Peyer's patch (tissue), 4 donors: ENCODE measurements at places on chromosomes 7 and 10.

DNA sequence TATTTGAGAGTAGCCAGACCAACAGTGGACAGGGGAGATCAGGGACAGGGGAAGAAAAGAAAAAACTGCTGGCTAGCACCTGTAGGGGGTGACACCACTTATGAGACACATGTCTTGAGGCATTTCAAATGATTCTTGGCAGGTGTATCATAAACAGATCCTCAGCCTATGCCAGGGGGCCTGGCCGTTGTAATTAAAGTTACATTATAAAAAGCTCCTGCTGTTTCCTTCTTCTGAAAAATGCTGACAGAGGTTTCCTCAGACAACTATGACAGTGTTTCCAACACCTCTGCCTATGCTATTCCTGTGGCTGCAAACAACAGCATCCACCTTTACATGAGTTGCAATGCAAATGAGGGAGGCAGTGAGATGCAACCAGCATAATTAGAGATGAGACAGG lies 281.0 kb upstream of the PTER start:
- no peak overlapping the region for H3K27ac ChIP-seq
- no peaks in the 10 kb centered on the region for H3K27me3 ChIP-seq
- DNase-seq = no peak

GRCh38 chr10:78435484-78436221 lies 402.0 kb downstream of the RPS24 start:
- no peaks in the 10 kb centered on the region for H3K27me3 ChIP-seq
- H3K36me3 ChIP-seq = no peaks in the 10 kb centered on the region
- DNase-seq = no peak
- H3K4me1 ChIP-seq = peaks cover 7% of the 10 kb centered on the region
- no peak overlapping the region for H3K27ac ChIP-seq

GRCh38 chr10:26335574-26336093 lies 102.5 kb upstream of the APBB1IP start:
- no peak overlapping the region for H3K27ac ChIP-seq
- no peak for DNase-seq
- H3K36me3 ChIP-seq = no peaks in the 10 kb centered on the region
- peak overlapping the region; percentile 31 for H3K4me3 ChIP-seq
- no peaks in the 10 kb centered on the region for H3K4me1 ChIP-seq

- no peak overlapping the region for H3K27ac ChIP-seq
- no peak overlapping the region for H3K4me3 ChIP-seq
- peaks cover 3% of the 10 kb centered on the region for H3K4me1 ChIP-seq
- DNase-seq = no peak
- no peaks in the 10 kb centered on the region for H3K27me3 ChIP-seq
Measured at GRCh38 chr7:150854066-150855000, 2.0 kb downstream of the AOC1 start.

GRCh38 chr7:20395511-20395910 lies 64.8 kb downstream of the ITGB8 start:
- no peaks in the 10 kb centered on the region for H3K36me3 ChIP-seq
- no peak overlapping the region for H3K27ac ChIP-seq
- DNase-seq = no peak
- H3K27me3 ChIP-seq = no peaks in the 10 kb centered on the region
- no peaks in the 10 kb centered on the region for H3K4me1 ChIP-seq
- no peak overlapping the region for H3K4me3 ChIP-seq

DNA sequence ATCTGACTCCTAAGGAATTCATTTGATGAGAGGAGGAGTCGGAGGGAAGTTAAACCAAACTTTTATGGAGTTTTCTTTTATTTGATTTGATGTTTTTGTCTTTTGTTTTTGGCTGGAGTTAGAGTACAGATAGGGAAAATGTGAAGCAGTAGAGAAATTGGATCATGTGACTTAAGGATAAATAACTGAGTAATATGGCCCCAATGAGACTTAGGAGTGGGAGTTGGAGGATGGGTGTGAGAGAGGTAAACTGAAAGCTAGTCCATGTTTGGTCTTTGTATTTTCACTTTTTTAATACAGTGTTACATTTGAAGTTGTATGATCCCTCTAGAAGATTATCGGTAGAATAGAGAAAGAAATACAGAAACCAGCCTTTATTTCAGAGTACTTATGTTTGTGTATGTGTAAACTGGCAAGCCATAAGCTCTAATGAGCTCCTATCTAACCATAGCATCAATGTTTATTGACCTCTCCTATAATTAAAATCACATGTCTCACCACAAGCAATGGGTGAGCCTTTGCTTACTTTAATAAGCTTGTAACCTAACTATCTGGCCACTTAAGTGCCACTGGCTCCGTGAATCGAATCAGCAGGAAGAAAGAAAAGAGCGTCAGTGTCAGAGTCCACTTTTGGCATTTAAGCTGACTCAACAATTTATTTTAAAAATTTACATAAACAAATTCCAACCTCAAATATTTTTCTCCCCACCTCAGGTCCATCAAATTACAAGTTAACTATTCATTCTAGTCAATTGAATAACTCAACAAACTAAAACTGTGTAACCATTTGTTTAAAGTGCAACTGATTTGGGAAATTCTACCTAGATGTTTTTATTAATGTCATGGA lies 113.8 kb downstream of the EPDR1 start:
- no peak for DNase-seq
- H3K27me3 ChIP-seq = no peaks in the 10 kb centered on the region
- no peak overlapping the region for H3K4me3 ChIP-seq
- H3K4me1 ChIP-seq = no peaks in the 10 kb centered on the region

DNA sequence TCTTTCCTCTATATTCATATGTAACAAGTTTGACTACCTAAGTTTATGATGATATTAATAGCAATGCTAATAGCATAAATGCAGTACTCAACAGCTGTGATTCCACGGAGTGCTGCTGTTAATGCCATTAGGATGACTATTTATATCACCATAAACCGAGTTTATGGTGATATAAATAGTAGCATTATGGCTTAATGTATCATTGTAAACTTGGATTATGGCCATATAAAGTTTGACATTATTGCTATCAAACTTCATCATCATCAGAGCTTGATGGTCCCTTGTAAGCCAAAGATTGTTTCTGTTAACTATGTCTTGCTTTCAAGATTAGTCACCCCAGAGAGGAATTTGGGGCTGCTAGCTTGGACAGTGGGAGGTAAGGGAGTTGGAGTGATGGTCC lies 612.4 kb upstream of the C7orf33 start:
- H3K36me3 ChIP-seq = no peaks in the 10 kb centered on the region
- H3K4me1 ChIP-seq = no peaks in the 10 kb centered on the region
- no peak overlapping the region for H3K27ac ChIP-seq
- no peaks in the 10 kb centered on the region for H3K27me3 ChIP-seq
- no peak overlapping the region for H3K4me3 ChIP-seq
- DNase-seq = no peak

- no peak for DNase-seq
- H3K27ac ChIP-seq = no peak overlapping the region
- H3K36me3 ChIP-seq = no peaks in the 10 kb centered on the region
- no peaks in the 10 kb centered on the region for H3K27me3 ChIP-seq
- H3K4me1 ChIP-seq = peaks cover 4% of the 10 kb centered on the region
- no peak overlapping the region for H3K4me3 ChIP-seq
Measured at GRCh38 chr10:11573497-11573896, 38.0 kb downstream of the USP6NL start.

- DNase-seq = no peak
- no peak overlapping the region for H3K27ac ChIP-seq
- H3K4me3 ChIP-seq = no peak overlapping the region
- H3K4me1 ChIP-seq = no peaks in the 10 kb centered on the region
- H3K36me3 ChIP-seq = no peaks in the 10 kb centered on the region
- H3K27me3 ChIP-seq = no peaks in the 10 kb centered on the region
Measured at GRCh38 chr7:31020652-31021051, 31.5 kb upstream of the ADCYAP1R1 start.

- H3K36me3 ChIP-seq = peaks cover 55% of the 10 kb centered on the region
- no peaks in the 10 kb centered on the region for H3K27me3 ChIP-seq
- H3K4me1 ChIP-seq = no peaks in the 10 kb centered on the region
- no peak overlapping the region for H3K27ac ChIP-seq
Measured at GRCh38 chr10:98417973-98418664, 3.1 kb upstream of the PYROXD2 start.

GRCh38 chr7:44073664-44074348 lies 8.4 kb upstream of the PGAM2 start:
- H3K36me3 ChIP-seq = no peaks in the 10 kb centered on the region
- peaks cover 9% of the 10 kb centered on the region for H3K4me1 ChIP-seq
- peak overlapping the region; percentile 79 for H3K27ac ChIP-seq
- H3K4me3 ChIP-seq = no peak overlapping the region
- H3K27me3 ChIP-seq = no peaks in the 10 kb centered on the region

- H3K36me3 ChIP-seq = no peaks in the 10 kb centered on the region
- H3K27me3 ChIP-seq = no peaks in the 10 kb centered on the region
Measured at GRCh38 chr7:30912986-30913811, 1.5 kb downstream of the AQP1 start.

DNA sequence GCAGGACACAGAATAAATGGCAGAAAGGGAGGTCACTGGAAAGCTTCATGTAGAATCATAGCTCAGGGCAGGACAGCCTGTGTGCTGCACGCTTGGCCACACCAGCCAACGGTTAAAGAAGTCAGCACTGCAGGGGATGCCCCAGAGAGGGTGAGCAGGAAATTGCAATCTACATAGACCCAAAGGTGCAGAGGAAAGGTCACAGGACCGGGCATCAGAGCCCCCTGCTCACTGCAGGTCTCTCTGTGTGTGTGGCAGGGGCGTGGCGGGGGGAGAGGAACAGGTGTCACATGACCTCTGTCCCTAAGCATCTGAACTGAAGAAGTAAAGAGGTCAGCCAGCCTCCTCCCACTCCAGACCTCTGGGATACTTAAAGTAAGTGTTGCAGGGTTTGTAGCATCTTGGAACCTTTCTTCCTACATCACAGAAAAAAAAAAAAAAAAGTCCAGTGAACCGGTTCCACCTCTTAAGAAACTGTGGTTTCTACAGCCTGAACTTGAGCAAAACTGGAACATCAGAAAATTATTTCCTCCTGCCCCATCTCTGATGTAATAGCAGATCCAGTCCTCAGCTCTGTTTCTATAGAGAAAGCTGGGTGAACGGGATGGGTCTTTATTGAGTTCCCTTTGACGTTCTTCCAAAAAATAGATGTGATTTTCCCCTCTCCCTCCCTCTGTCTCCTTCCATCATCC lies 64.3 kb downstream of the RGS10 start:
- no peaks in the 10 kb centered on the region for H3K36me3 ChIP-seq
- H3K4me1 ChIP-seq = peaks cover 16% of the 10 kb centered on the region
- no peaks in the 10 kb centered on the region for H3K27me3 ChIP-seq

GRCh38 chr10:90424730-90425129 lies 433.1 kb downstream of the HTR7 start:
- H3K4me3 ChIP-seq = no peak overlapping the region
- DNase-seq = no peak
- no peaks in the 10 kb centered on the region for H3K27me3 ChIP-seq
- no peaks in the 10 kb centered on the region for H3K36me3 ChIP-seq
- no peaks in the 10 kb centered on the region for H3K4me1 ChIP-seq
- H3K27ac ChIP-seq = no peak overlapping the region

GRCh38 chr10:92068900-92069299 lies 145.3 kb downstream of the BTAF1 start:
- DNase-seq = no peak
- no peaks in the 10 kb centered on the region for H3K36me3 ChIP-seq
- no peak overlapping the region for H3K27ac ChIP-seq
- H3K4me3 ChIP-seq = no peak overlapping the region
- no peaks in the 10 kb centered on the region for H3K27me3 ChIP-seq

DNA sequence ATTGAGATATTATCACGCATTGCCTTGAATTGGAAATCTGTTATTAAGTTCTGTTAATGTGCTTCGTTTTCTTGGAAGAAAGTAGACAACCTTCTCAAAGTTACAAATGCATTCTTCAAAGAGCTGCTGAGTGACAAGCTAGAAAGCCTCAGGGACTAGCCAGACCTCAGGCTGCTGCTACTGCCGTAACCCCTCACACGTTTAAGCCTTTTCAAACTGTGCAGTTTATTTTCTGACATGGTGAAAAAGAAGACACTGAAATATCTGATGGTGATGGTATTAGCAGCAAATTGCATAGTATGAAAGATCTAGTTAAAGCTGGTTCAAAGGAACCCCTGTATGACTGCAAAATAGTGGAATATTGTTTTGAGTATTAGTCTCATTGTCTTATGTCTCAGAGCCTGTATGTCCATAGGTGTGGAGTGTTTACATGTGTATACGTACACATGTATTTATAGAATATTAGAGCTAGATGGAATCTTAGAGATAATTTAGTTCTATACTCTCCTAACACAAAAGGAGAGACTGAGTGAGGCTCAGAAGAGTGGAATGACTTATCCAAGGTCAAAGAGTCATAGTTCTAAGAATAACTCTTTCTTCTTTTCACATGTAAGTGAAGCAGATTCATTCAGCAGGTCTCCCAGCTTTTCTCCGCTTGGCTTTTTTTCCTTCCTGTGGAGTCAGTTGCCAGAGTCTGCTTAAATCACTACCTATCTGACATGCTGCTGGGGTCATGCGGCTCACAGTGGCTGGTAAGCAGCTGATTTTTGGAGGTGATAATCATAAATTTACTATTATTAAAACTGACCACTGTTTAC lies 431.9 kb downstream of the PLXDC2 start:
- DNase-seq = no peak
- no peaks in the 10 kb centered on the region for H3K4me1 ChIP-seq
- peaks cover 38% of the 10 kb centered on the region for H3K36me3 ChIP-seq
- no peaks in the 10 kb centered on the region for H3K27me3 ChIP-seq

DNA sequence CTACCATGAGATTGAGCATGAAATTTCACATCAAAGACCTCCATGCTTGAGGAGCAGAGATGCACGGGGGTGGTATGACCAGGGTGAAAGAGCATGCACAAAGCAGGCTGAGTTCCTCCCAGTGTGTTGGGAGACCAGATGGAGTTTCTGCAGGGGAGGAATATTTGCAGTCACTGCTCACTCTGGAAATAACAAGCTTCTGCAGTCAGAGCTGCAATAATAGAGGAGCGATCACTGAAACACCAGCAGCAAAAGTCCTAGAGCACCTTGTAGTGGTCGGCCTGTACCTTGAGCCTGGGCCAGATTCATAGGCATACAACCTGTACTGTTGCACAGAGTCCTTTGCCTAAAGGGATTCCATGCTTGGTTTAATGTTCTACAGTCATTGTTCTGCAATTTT lies 184.5 kb upstream of the SP8 start:
- no peak overlapping the region for H3K27ac ChIP-seq
- H3K4me1 ChIP-seq = no peaks in the 10 kb centered on the region

- no peak overlapping the region for H3K4me3 ChIP-seq
- DNase-seq = no peak
- no peaks in the 10 kb centered on the region for H3K27me3 ChIP-seq
- no peak overlapping the region for H3K27ac ChIP-seq
- no peaks in the 10 kb centered on the region for H3K4me1 ChIP-seq
- H3K36me3 ChIP-seq = no peaks in the 10 kb centered on the region
Measured at GRCh38 chr10:87534173-87534858, 29.6 kb downstream of the MINPP1 start.

GRCh38 chr10:49296836-49297235 lies 2.1 kb upstream of the C10orf71 start:
- H3K36me3 ChIP-seq = no peaks in the 10 kb centered on the region
- H3K27ac ChIP-seq = no peak overlapping the region
- H3K4me3 ChIP-seq = no peak overlapping the region
- no peaks in the 10 kb centered on the region for H3K27me3 ChIP-seq
- DNase-seq = no peak
- no peaks in the 10 kb centered on the region for H3K4me1 ChIP-seq

GRCh38 chr7:116216956-116217571 lies 6.7 kb downstream of the TES start:
- H3K4me1 ChIP-seq = peaks cover 20% of the 10 kb centered on the region
- no peak overlapping the region for H3K27ac ChIP-seq
- H3K27me3 ChIP-seq = no peaks in the 10 kb centered on the region
- DNase-seq = no peak
- H3K4me3 ChIP-seq = no peak overlapping the region
- H3K36me3 ChIP-seq = no peaks in the 10 kb centered on the region

GRCh38 chr7:134449680-134450079 lies 9.2 kb downstream of the AKR1B1 start:
- no peaks in the 10 kb centered on the region for H3K27me3 ChIP-seq
- H3K27ac ChIP-seq = no peak overlapping the region
- H3K4me3 ChIP-seq = no peak overlapping the region
- no peak for DNase-seq
- H3K4me1 ChIP-seq = no peaks in the 10 kb centered on the region
- no peaks in the 10 kb centered on the region for H3K36me3 ChIP-seq
